ENCODE measurements at places on chromosomes 7 and 10.

DNA sequence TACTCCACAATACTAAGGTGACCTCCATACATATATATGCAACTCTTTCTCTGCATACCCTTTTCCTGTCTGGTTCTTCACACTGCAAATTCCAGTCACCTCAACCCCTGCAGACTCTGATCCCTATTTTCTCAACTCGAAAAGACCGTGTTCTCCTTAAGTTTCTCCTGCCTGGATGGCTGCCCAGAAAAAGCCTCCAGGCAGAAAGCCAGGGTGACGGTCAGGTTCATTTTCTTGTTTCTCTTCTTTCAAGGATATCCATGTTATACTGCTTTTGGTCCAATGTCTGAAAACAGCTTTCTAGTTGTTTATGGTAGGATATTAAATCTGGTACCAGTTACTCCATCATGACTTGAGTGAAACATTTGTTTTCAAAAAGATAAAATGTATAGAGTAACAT lies 267.8 kb upstream of the MYO3A start:
- DNase-seq = no peak

DNA sequence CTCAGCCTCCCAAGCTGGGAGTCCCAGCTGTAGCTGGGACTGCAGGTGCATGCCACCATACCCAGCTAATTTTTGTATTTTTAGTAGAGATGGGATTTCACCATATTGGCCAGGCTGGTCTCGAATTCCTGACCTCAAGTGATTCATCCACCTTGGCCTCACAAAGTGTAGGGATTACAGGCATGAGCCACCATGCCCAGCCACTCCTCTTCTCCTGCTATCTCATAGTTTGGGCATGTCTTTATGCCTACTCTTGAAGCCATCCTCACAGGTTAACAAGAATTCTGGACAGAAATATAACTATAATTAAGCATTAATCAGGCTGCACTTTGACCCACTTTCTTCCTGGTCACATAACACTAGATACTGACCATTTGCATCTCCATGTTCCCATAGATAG lies 28.6 kb upstream of the C10orf67 start:
- DNase-seq = no peak

- DNase-seq = no peak
Measured at GRCh38 chr7:111955616-111956015, 250.6 kb downstream of the DOCK4 start.

GRCh38 chr7:91424371-91424770 lies 160.1 kb downstream of the FZD1 start:
- DNase-seq = no peak

DNA sequence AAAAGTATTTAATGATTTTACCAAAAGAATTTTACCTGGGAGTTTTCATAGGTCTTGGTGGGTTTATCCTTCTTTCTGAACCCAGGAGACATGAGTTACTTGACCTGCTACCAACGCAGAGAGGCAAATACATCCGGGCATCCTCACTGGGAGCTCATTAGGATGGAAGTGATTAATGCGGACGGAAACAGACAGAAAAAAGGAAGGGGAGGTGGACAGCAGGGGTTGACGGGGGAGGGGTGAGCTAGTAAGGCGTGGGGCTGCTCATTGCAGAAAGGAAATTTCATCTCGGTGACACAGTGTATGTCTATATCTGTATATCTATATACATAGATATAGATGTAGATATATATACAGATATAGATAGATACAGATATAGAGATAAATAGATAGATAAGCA lies 408.2 kb upstream of the ADARB2 start:
- DNase-seq = no peak

DNA sequence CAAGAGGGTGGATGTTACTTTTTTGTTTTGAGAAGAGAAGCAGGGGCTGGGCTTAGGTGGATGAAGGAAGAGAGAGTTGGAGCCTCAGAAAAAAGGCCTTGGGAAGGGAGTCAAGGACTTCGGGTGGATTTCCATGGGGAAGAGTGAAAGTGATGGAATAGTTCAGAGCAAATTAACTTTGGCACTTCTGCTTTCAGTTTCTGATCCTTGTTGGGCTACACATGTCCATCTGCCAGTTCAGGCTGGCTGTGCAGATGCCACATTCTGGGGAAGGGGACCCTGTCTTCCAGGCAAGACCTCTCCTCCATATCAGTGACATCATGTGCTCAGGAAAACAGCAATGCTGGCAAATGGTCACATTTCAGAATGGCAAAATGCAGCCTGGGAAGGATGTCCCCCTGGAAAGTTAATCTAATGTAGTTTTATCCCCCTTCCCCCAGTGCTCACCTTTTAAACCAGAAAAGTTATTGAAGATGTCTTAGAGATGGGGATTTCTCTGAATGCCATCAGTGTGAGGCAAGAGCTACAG lies 86.0 kb downstream of the WDFY4 start:
- no peak for DNase-seq
